ENCODE measurements at places on chromosomes 4 and X. TPM values are rescaled to one million over a fixed set of nuclear protein-coding genes. Genes with fewer than 3 reads are reported as not detected.

GRCh38 chrX:49930039-49930438 is 7.6 kb downstream of the CLCN5 start:
- H3K27me3 ChIP-seq: no peaks in the 10 kb centered on the region
- H3K4me3 ChIP-seq: no peak overlapping the region
- no peak overlapping the region for H3K27ac ChIP-seq
- no peaks in the 10 kb centered on the region for H3K4me1 ChIP-seq
- DNase-seq: no peak
- H3K36me3 ChIP-seq: no peaks in the 10 kb centered on the region

DNA sequence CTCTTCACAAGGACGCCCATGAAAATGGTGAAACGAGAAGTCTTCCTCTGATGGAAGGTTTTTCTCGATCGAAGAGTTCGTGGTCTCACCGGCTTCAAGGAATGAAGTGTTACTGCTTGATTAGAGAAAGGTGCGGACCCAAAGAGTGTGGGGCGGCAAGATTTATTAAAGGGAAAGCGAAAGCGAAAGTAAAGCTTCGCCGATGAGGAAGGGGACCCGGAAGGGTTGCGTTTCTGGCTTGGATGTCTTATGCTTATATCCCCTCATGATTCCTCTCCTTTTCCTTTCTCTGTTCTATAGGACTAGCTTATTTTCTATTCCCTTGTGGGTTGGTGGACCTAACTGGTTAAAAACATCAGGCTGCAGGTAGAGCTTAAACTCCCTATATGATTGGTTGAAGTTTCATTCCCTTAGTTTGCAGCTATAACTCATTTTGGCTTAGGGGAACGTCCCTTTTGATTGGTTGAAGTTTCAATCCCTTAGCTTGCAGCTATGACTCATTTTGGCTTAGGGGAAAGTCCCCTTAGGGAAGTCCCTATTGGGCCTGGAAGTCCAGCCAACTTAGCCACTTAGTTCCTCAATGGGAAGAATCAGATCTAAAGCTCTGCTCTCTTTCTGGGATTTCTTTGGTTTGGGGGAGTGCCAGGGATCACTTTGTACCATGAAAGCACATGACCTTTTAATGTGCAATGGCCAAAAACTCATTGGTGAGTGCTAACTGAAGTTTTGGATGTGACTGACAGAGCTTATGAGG is 1025.0 kb upstream of the PCDH10 start:
- H3K27ac ChIP-seq: no peak overlapping the region
- no peaks in the 10 kb centered on the region for H3K4me1 ChIP-seq
- H3K4me3 ChIP-seq: no peak overlapping the region
- DNase-seq: no peak
- H3K27me3 ChIP-seq: no peaks in the 10 kb centered on the region
- no peaks in the 10 kb centered on the region for H3K36me3 ChIP-seq

GRCh38 chrX:155235891-155236290 is 19.6 kb downstream of the VBP1 start:
- H3K4me3 ChIP-seq: no peak overlapping the region
- DNase-seq: no peak
- peaks cover 5% of the 10 kb centered on the region for H3K4me1 ChIP-seq
- peaks cover 8% of the 10 kb centered on the region for H3K36me3 ChIP-seq
- H3K27me3 ChIP-seq: no peaks in the 10 kb centered on the region

GRCh38 chr4:102328045-102328444 is 17.2 kb downstream of the SLC39A8 start:
- DNase-seq: no peak
- H3K27me3 ChIP-seq: no peaks in the 10 kb centered on the region
- no peaks in the 10 kb centered on the region for H3K36me3 ChIP-seq
- H3K4me3 ChIP-seq: no peak overlapping the region
- peaks cover 5% of the 10 kb centered on the region for H3K4me1 ChIP-seq

- no peaks in the 10 kb centered on the region for H3K4me1 ChIP-seq
- no peaks in the 10 kb centered on the region for H3K36me3 ChIP-seq
- no peak overlapping the region for H3K4me3 ChIP-seq
- no peaks in the 10 kb centered on the region for H3K27me3 ChIP-seq
These were observed 245.2 kb downstream of the THOC2 start for GRCh38 chrX:123487669-123488068.

DNA sequence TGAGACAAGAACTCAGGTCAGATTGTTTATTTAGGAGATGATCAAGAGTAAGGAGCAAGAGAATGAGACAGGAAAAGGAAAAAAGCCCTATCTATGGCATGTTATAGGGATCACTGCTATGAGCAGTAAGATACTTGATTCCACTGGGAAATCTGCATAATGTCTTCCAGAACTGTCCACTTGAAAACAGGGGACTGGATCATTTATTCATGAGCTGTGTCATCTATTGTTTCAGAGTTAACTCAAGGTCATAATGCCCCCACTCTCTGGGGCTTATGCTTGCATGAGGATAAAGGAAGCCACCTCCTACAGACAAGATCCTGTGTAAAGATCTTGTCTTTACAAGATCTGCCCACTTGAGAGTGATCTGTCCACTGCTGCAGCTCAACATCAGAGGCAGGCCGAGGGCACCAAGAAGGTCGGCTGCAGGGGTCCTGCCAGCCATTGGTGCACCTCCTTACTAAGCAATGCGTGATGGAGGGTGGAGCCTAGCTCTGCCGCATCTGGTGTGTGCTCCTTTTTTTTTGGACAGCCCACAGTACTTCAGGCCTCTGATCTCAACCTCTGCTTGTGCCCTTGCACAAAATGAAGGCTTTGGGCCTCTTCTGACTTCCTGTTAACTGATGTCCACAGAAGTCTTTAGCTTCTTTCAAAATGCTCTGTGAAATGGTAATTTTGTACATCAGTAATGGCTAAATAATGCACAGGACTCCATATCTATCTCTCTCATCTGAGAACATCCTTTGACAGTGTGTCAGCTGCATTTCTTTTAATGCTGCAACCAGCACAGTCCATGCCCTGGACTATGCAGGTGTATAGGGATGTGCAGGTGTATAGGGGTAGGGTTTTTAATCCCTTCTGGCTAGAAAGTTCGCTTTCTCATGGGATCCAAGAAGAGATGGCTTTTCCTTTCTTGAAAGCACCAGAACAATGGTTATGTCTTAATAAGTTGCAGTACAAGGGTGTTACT is 95.9 kb upstream of the TRPC3 start:
- no peak overlapping the region for H3K4me3 ChIP-seq
- H3K27ac ChIP-seq: no peak overlapping the region
- H3K36me3 ChIP-seq: no peaks in the 10 kb centered on the region
- no peaks in the 10 kb centered on the region for H3K27me3 ChIP-seq
- DNase-seq: no peak

GRCh38 chrX:77788050-77788449 is 2.0 kb upstream of the ATRX start:
- peaks cover 7% of the 10 kb centered on the region for H3K4me1 ChIP-seq
- H3K4me3 ChIP-seq: no peak overlapping the region
- H3K27me3 ChIP-seq: no peaks in the 10 kb centered on the region
- DNase-seq: no peak
- no peaks in the 10 kb centered on the region for H3K36me3 ChIP-seq
- H3K27ac ChIP-seq: no peak overlapping the region

GRCh38 chr4:69167300-69167699 is 47.2 kb downstream of the UGT2B11 start:
- H3K4me3 ChIP-seq: no peak overlapping the region
- no peak overlapping the region for H3K27ac ChIP-seq
- no peaks in the 10 kb centered on the region for H3K36me3 ChIP-seq
- no peaks in the 10 kb centered on the region for H3K27me3 ChIP-seq

DNA sequence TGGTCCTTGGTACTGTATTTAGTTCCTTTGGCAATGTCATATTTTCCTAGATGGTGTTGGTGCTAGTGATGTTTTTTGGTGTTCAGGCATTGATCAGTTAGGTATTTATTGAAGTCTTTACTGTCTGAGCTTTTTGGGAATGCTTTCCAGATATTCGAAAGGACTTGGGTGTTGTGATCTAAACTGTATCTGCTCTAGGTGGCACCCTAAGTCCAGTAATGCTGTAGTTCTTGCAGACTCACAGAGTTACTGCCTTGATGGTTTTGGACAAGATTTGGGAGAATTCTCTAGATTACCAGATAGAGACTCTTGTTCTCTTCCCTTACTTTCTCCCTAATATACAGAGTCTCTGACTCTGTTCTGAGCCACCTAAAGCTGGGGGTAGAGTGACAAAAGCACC is 513.6 kb upstream of the PITX2 start:
- no peak overlapping the region for H3K27ac ChIP-seq
- DNase-seq: no peak
- H3K4me1 ChIP-seq: no peaks in the 10 kb centered on the region

DNA sequence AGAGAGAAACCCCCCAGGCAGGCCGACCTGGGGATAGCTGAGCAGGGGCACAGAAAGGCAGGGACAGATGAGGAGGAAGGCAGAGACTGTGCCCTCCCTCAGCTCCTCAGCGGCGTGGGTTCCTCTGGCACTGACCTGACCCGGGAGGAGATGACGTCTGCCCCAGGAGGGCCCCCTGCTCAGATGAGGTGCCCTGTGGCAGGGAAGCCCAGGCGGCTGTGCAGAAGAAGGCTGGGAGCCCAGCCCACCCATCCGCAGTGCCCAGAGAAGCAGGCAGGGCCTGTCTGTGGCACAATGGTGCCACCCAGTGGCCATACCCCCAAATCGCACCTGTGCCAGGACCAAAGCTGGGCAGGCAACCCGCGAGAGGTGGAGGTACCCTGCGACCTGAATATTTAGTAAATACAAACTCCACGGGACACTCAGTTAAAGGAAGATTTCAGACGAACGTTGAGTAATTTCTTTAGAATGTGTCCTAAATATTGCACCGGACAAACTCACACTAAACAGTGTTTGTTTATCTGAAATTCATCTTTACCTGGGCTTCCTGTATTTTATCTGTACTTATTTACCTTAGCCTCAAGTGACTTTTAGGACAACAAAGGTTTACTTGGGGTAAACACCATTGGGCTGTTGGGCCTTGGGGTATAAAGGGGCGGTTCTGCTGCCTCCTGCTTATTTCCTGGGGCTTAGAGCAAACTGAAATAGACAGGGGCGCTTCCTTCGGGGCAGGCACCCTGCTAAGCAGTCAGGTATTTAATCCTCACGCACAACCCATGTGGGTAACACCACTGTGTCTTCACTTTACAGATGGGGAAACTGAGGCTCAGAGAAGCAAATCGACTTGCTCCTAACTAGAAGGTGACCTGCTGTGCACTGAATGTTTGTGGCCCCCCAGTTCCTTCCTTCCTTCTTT is 46.5 kb upstream of the HMX1 start:
- no peak overlapping the region for H3K4me3 ChIP-seq
- no peak for DNase-seq
- H3K27me3 ChIP-seq: no peaks in the 10 kb centered on the region
- H3K4me1 ChIP-seq: no peaks in the 10 kb centered on the region
- H3K27ac ChIP-seq: no peak overlapping the region
- H3K36me3 ChIP-seq: no peaks in the 10 kb centered on the region

DNA sequence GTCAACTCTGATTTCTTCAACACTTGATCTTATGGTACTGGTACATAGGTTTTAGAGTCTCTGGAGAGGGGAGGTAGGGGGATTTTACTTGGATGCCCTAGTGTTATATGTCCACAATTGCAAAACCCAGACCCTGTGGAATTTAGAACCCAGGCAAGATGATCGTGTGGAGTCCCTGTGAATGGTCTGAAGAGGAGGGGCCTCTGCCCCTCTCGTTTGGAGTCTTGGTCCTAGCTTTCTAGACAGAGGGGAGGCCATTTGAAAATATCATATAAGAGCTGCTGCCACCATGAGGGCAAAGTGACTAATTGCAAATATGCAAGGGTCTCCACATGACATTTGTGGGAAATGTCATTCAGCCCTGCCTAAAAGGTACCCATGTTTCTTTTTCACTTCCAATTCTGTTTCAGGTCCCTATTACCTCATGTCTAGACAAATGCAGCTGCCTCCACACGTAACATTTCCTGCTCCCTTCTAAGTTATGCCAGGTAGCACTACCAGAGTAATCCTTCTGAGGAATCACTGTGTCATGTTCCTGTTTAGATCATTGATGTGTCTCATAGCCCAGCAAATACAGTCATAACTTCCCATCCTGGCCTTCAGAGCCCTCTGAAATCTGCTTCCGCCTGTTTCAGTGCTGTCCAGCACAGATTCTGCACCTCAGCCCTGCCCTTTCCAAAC is 126.8 kb downstream of the KLHL8 start:
- H3K27me3 ChIP-seq: no peaks in the 10 kb centered on the region
- H3K4me3 ChIP-seq: no peak overlapping the region
- H3K4me1 ChIP-seq: peaks cover 27% of the 10 kb centered on the region
- H3K36me3 ChIP-seq: no peaks in the 10 kb centered on the region

Gene TMEM192
- 32.7 TPM for polyA plus RNA-seq

Gene SAT1
- 904 TPM for polyA plus RNA-seq

Gene FGF5
- 5.4 TPM for polyA plus RNA-seq

Gene FGG
- 0.17 TPM for polyA plus RNA-seq

Gene PTPN13
- polyA plus RNA-seq: 23.5 TPM

All from keratinocyte (primary cell).